ENCODE measurements at places on chromosomes 12 and 14. TPM values are rescaled to one million over a fixed set of nuclear protein-coding genes. Genes with fewer than 3 reads are reported as not detected.

DNA sequence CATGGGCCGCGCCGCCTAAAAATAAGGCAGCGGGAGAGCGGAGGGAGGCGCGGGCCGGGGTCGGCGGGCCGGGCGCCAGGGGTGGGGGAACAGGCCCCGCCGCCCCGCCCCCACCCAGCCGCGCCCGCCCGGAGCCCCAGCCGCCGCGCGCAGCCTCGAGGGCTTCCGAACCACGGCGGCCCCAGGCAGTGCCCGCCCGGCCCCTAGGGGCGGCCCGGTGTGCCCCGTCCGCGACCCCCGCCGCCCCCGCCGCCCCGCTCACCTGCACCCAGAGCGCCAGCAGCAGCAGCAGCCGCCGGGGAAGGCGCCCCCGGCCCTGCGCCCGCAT, 519 bp downstream of the JAG2 start:
- DNase-seq = no peak

DNA sequence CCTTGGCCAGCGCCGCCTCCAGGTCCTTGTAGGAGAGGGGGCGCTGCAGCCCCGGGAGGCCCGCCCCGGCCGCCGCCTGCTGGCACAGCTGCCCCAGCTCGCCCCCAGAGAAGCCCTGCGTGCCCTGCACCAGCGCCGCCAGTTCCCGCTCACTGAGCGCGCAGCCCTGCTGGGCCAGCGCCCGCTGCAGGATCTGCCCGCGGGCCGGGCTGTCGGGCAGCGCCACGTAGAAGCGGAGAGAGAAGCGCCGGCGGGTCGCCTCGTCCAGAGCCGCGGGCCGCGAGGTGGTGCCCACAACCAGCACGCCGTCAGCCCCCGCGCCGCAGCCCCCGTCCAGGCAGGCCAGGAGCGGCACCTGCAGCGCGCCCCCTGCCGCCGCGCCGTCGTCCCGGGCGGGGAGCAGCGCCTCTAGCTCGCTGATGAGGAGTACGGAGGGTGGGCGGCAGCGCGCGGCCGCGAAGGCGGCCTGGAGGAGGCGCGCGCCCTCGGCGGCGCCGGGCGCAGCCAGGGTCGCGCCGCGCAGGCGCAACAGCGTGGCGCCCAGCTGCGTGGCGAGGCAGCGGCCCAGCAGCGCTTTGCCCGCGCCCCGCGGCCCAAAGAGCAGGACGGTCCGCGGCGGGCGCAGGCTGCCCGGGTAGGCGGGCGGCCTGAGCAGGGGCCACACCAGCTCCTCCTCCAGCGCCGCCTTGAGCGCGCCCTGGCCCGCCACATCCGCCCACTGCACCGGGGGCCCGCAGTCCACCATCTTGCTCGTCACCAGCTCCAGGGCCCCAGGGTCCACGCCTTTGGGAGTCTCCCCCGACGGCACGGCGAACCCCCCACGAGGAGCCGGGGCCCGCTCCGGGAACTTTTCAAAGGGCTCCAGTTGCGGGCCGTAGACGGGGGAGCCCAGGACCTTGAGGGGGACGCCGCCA, 27.7 kb downstream of the FIGNL2 start:
- no peak for DNase-seq

GRCh38 chr14:89040080-89040459, 215.6 kb downstream of the TTC8 start:
- DNase-seq = no peak

DNA sequence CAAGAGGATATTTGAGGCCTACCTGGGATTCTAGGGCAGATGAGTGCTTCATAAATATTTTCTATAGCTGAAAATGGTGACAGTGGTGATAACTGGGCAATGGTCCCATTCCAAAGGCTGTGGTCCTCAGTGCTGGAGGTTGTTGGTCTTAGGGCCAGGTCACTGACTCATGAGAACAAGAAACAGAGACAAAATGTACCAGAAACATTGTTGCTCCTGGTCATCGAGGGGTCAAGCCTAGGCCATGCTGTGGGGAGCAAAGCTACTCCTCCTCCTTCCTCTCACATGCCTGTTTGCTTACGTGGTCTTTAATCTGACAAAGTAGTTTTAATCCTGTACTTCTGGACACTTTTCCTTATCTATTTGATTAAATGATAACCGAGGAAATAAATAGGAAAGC, 33.8 kb downstream of the ERG28 start:
- DNase-seq = no peak

- no peak for DNase-seq
These were observed 141.3 kb downstream of the SMOC1 start for GRCh38 chr14:70020352-70021170.

- DNase-seq = no peak
These were observed 6.0 kb downstream of the CLMN start for GRCh38 chr14:95313707-95314106.

DNA sequence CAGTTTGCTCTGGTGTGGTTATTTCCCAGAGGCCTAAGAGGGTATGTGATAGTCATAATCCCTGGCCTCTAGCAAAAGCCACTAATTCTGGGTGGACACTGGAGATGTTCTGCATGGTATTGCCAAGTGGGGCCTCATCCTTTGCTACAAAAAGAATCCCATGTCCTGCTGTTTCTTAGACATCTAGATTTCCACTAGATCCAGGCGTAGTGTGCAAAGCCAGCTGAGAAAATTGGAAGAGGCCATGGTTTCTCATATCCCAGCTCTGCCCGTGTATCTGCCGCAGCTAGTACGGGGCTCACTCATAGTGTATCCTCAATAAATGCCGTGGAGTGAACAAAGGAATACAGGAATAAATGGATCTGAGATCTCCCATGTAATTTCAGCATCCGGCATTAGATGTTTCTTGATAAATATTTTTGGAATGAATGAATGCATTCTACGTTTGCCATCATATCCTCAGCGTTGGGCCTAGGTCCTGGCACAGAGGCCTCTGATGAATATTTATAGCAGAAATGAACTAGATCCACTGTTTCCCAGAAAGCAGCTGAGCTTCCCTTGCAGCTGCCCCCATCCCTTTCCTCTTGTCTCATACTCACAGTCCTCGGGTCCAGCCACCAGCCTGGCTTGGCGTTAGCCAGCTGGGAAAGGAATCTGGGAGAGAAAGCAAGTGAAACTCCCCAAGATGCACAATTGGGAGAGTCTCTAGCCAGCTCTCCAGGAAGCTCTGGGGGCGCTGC, 76.3 kb upstream of the NOS1 start:
- no peak for DNase-seq

DNA sequence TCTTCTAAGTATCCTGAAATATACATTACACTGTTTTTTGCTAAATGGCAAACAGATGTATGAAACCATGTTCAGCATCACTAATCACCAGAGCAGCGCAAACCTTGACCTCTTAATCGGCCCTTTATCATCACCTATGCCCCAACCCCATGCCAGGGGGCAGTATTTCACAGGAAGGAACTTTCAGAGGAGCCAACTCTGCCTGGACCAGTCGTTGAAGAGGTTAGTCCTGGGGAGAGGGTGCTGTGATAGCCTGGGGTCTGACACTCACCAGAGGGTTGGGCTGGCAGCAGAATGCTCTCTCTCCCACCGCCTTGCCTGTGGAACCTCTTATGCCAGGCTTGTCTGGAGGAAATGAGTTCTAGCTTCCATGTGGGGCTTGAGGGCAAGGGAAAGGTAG, 411.7 kb downstream of the TMEM117 start:
- no peak for DNase-seq

Gene AKT1
- polyA plus RNA-seq = 117 TPM

Gene CDCA3
- 25.4 TPM for polyA plus RNA-seq

Gene DIO3
- polyA plus RNA-seq = 0.10 TPM

Gene LMO3
- polyA plus RNA-seq = 3.4 TPM

Measured in right renal pelvis (tissue), 4 donors.